ENCODE measurements at places on chromosomes 4 and X. TPM values are rescaled to one million over a fixed set of nuclear protein-coding genes. Genes with fewer than 3 reads are reported as not detected.

- no peaks in the 10 kb centered on the region for H3K4me1 ChIP-seq
- no peaks in the 10 kb centered on the region for H3K27me3 ChIP-seq
- H3K36me3 ChIP-seq = no peaks in the 10 kb centered on the region
- no peak for DNase-seq
- H3K4me3 ChIP-seq = no peak overlapping the region
Measured at GRCh38 chr4:62543002-62543401, 1342.9 kb downstream of the ADGRL3 start.

DNA sequence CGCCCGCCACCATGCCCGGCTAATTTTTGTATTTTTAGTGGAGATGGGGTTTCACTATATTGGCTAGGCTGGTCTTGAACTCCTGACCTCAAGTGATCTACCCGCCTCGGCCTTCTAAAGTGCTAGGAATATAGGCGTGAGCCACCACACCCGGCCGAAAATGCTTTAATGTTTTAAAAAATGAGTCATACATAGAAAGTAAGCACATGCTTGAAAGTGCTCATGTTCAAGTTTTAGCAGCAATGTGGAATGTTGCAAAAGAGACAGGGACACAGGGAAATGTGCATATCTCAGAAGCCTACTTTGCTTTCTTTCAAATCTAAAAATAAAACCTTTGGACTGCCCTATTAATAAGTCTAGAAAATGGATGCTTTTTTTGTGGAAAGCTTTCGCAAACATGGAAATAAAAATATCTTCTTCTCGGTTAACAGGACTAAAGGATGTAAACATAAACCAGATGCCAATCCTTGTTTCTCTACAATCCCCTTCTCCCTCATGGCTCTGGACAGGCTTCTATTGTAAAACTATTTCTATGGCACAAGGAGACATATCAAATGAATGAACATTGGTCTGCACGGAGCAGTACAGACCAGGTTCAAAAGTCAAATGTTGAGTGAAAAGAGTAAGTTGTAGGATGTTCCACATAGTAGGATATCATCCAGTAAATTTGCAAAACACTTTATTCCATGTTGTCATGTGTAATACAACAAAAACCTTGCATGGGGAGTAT is 15.0 kb downstream of the MECP2 start:
- H3K27me3 ChIP-seq = no peaks in the 10 kb centered on the region
- H3K4me3 ChIP-seq = no peak overlapping the region
- H3K4me1 ChIP-seq = peaks cover 19% of the 10 kb centered on the region
- DNase-seq = no peak

- no peak for DNase-seq
- H3K27me3 ChIP-seq = no peaks in the 10 kb centered on the region
- no peak overlapping the region for H3K27ac ChIP-seq
- H3K4me3 ChIP-seq = no peak overlapping the region
- no peaks in the 10 kb centered on the region for H3K36me3 ChIP-seq
Measured at GRCh38 chr4:73575660-73576059, 44.6 kb downstream of the RASSF6 start.

GRCh38 chr4:127045861-127046260 is 586.9 kb upstream of the INTU start:
- H3K36me3 ChIP-seq = no peaks in the 10 kb centered on the region
- no peaks in the 10 kb centered on the region for H3K27me3 ChIP-seq
- no peak for DNase-seq
- no peak overlapping the region for H3K4me3 ChIP-seq
- no peaks in the 10 kb centered on the region for H3K4me1 ChIP-seq

- H3K36me3 ChIP-seq = no peaks in the 10 kb centered on the region
- no peak for DNase-seq
- H3K4me3 ChIP-seq = no peak overlapping the region
- H3K4me1 ChIP-seq = no peaks in the 10 kb centered on the region
- no peaks in the 10 kb centered on the region for H3K27me3 ChIP-seq
Measured at GRCh38 chr4:136725286-136726081, 806.8 kb downstream of the PCDH18 start.

DNA sequence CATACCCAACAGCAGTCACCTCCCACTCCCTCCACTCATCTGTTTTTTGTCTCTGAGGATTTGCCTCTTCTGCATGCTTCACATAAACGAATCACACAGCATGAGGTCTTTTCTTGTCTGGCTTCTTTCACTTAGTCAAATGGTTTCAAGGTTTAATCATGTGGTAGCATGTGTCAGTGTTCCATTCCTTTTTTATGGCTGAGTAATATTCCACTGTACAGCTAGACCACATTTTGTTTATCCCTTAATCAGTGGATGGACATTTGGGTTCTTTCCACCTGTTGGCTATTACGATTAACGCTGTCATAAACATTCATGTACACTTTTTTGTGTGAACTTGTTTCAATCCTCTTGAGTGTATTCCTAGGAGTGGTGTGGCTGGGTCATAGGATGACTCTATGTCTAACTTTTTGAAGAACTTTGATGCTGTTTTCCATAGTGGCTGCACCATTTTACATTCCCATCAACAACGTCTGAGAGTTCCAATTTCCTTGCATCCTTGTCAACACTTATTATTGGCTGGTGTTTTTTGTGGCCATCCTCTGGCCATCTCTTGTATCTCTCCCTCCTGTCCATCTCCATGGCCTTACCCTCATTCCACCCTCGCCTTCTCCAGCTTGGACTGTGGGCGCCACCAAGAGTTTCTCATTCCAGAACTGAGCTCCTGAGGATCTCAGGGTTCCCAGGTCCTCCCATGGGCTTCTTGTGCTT is 12.4 kb upstream of the NSG1 start:
- H3K27me3 ChIP-seq = peaks cover 20% of the 10 kb centered on the region
- DNase-seq = no peak
- no peaks in the 10 kb centered on the region for H3K4me1 ChIP-seq
- no peak overlapping the region for H3K4me3 ChIP-seq

GRCh38 chr4:141570290-141570689 is 66.1 kb upstream of the IL15 start:
- no peak overlapping the region for H3K27ac ChIP-seq
- no peak for DNase-seq
- no peaks in the 10 kb centered on the region for H3K27me3 ChIP-seq
- no peaks in the 10 kb centered on the region for H3K36me3 ChIP-seq
- H3K4me3 ChIP-seq = no peak overlapping the region

DNA sequence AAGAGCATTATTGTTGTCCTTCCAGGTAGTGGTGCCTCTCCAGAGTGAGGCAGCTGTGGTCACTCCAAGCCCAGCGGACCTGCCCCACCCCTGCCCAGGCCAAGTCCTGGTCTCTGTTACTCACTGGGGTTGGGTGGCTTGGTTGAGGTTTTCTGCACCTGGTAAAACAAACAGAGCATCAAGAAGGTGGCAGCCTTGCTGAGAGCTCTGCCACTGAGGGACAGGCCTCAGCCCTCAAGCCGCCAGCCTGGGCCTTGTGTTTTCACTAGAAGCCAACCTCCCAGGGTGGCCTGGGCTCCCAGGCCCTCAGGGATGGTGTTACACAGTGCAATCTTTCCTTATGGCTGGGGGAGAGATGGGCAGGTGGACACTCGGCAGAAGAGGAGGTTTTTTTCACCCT is 182.7 kb downstream of the BCOR start:
- no peaks in the 10 kb centered on the region for H3K36me3 ChIP-seq
- no peak overlapping the region for H3K4me3 ChIP-seq
- no peaks in the 10 kb centered on the region for H3K27me3 ChIP-seq

PLAC8 gene
- total RNA-seq = not detected

Data from suprapubic skin (tissue), 4 donors.